Activated T-helper 1 cell treated with anti-CD3 and anti-CD28 coated beads, Interleukin-2, amount 50 U/mL, for 16 hours (primary cell): ENCODE measurements at places on chromosomes 4 and X.

- DNase-seq: no peak
Measured at GRCh38 chr4:75434105-75434504, 80.1 kb downstream of the RCHY1 start.

- no peak for DNase-seq
Measured at GRCh38 chr4:103129174-103129573, 29.5 kb upstream of the BDH2 start.

- DNase-seq: no peak
Measured at GRCh38 chrX:21986596-21986995, 45.5 kb upstream of the PHEX start.

DNA sequence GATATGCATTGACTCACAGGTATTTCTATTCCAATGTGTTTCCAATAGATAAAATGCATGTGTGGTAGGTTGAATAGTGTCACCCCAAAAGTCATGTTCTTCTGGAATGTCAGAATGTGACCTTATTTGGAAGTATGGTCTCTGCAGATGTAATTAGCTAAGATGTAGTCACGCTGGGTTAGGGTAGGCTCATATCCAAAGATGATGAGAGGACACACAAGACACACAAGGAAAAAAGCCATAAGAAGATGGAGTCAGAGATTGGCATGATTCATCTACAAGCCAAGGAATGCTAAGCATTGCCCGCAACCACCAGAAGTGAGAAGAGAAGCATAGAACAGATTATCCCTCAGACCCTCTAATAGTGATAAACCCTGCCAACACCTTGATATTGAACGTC lies 17.5 kb downstream of the ZNF330 start:
- DNase-seq: no peak

GRCh38 chr4:1767061-1767769 lies 25.9 kb upstream of the FGFR3 start:
- no peak for DNase-seq

DNA sequence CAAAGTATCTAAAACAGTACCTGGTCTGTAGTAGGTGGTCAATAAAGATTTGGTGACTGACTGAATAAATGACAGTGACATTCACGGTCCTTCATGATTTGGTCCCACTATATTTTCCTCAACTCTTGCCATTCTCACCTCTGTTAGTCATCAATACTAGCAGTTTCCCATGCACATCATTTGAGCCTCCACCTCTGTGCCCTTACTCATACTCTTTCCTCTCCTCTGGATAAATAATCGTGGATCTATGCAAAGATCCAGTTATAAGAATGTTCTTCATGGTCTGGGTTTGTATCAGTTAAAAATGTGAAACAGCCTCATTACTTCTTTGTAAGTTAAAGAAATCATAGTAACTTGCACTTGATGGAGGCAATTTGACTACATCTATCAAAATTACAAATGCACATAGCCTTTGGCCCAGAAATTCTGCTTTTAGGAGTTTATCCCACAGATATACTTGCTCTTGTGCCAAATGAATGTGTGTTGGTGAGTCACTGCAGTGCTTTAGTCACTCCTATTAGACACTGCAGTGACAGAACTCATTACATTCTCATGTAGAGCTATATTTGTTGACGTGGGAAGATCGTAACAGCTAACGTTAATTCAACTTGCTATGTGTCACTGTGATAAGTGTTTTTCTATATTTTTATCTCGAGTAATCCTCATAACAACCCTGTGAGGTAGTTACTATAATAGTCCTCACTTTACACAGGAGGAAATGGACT lies 121.9 kb upstream of the SMIM10 start:
- no peak for DNase-seq

GRCh38 chrX:41329101-41329500 lies 4.9 kb upstream of the DDX3X start:
- DNase-seq: no peak

GRCh38 chr4:88957570-88957969 lies 99.4 kb downstream of the FAM13A start:
- DNase-seq: no peak

GRCh38 chr4:143555676-143556075 lies 42.2 kb downstream of the SMARCA5 start:
- no peak for DNase-seq

DNA sequence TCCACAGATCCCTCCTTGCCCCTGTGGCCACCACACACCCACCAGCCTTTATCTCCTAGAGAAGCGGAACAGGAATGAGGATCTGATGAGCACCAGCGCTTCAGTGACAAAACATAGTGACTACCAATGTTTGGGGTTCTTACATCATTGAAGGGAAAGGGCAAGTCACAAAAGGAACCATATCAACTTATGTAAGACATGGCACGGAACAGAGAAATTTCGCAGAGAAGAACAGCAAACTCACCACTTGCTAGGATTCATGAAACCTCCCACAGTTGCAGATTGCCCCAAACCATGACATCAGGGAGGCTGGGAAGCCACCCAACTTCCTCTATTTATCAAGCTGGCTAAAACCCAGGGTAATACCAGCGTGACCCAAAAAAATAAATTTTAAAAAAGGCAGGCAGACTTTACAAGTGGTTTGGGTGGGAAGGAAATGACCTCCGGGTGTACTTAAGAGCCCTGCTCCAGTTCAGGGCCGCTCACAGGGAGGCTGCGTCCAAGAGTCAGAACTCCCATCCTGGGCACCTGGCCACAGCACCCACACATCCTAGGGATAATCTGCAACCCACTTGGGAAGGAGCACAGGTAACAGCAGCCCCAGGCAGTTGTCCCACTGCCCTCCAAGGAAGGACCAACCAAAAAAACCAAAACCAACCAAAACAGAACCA lies 36.0 kb downstream of the ADGRG2 start:
- no peak for DNase-seq

DNA sequence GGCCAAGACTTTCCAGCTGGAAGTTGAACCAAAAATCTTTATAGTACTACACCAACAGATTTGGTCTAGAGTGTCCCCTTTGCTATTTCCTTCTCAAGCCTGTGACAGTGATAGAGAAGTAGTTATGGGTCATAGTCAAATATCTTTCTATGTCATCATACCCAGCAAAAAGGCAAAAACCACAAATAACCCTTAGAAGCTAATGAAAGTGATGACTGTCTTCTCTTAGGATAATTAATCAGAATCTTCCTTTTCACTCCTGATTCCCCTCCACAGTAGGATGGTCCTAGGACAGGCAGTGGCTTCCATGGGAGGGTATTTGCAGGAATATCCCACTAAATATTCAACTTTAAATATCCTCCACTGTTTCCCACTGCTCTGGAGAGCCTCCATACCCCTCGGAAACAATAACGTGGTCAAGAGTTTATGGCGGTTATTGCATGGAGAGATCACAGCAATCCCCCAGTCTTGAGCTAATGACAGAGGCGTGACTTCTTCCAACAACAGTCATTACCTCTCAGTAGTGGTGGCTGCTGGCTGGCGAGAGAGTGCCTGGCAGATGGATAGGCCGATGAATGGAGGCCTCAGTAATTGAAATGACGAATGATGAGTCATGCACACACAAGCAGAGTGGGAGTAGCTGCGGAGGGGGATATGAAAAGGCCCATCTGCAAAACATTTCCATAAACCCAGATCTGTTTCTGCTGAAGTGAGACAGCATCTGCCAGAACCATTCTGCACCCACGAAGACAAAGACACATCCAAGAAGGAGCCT lies 154.9 kb downstream of the STK32B start:
- no peak for DNase-seq

- DNase-seq: no peak
Measured at GRCh38 chr4:122692641-122693520, 39.6 kb upstream of the BBS12 start.

GRCh38 chrX:19057856-19058255 lies 64.4 kb downstream of the ADGRG2 start:
- DNase-seq: no peak
